ENCODE measurements at places on chromosomes 11 and 22. TPM values are rescaled to one million over a fixed set of nuclear protein-coding genes. Genes with fewer than 3 reads are reported as not detected.

GRCh38 chr11:64357904-64358535 lies 942 bp upstream of the RPS6KA4 start:
- H3K4me1 ChIP-seq = peaks cover 53% of the 10 kb centered on the region
- H3K4me3 ChIP-seq = peak overlapping the region; percentile 75
- no peaks in the 10 kb centered on the region for H3K27me3 ChIP-seq
- no peaks in the 10 kb centered on the region for H3K36me3 ChIP-seq

- H3K4me3 ChIP-seq = no peak overlapping the region
- H3K27ac ChIP-seq = no peak overlapping the region
- no peak for DNase-seq
- H3K4me1 ChIP-seq = peaks cover 10% of the 10 kb centered on the region
- no peaks in the 10 kb centered on the region for H3K36me3 ChIP-seq
Measured at GRCh38 chr11:64814712-64815187, 4.4 kb upstream of the MEN1 start.

DNA sequence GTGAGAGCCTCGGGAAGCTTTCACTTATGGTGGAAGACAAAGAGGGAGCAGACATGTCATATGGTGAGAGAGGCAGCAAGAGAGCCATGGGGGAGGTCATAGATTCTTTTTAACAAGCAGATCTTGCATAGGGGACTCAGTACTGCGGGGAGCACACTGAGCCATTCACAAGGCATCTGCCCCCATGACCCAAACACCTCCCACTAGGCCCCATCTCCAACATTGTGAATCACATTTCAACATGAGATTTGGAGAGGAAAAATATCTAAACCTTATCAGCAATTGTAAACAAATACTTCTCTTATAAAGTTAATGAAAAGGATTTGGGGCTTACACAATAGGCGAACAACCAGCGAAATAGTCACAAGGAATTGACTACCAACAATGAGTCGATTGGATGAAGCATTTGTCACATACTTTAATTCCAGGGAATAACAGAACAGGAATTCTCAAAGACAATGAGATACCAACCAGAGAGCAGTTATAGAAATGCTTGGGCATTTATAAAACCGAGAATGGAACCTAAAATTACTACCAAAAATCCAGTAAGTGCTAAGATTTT lies 7.3 kb downstream of the DDI1 start:
- peaks cover 1% of the 10 kb centered on the region for H3K36me3 ChIP-seq
- no peak overlapping the region for H3K27ac ChIP-seq
- H3K27me3 ChIP-seq = no peaks in the 10 kb centered on the region
- H3K4me3 ChIP-seq = no peak overlapping the region
- no peaks in the 10 kb centered on the region for H3K4me1 ChIP-seq

- H3K4me3 ChIP-seq = no peak overlapping the region
- H3K4me1 ChIP-seq = no peaks in the 10 kb centered on the region
- no peak overlapping the region for H3K27ac ChIP-seq
- no peak for DNase-seq
Measured at GRCh38 chr22:24845041-24845898, 39.3 kb downstream of the SGSM1 start.

GRCh38 chr11:104830080-104830479 lies 68.2 kb downstream of the CASP12 start:
- no peak overlapping the region for H3K4me3 ChIP-seq
- H3K36me3 ChIP-seq = no peaks in the 10 kb centered on the region
- no peaks in the 10 kb centered on the region for H3K27me3 ChIP-seq
- no peak overlapping the region for H3K27ac ChIP-seq

- no peak for DNase-seq
- H3K27ac ChIP-seq = no peak overlapping the region
- no peaks in the 10 kb centered on the region for H3K36me3 ChIP-seq
Measured at GRCh38 chr11:43928721-43929120, 13.7 kb upstream of the C11orf96 start.

GRCh38 chr11:126591966-126592489 lies 236.5 kb downstream of the ST3GAL4 start:
- no peak overlapping the region for H3K27ac ChIP-seq
- no peaks in the 10 kb centered on the region for H3K27me3 ChIP-seq
- H3K4me1 ChIP-seq = no peaks in the 10 kb centered on the region
- DNase-seq = no peak

The IGSF9B gene
- 87.0 TPM for total RNA-seq

- no peak overlapping the region for H3K27ac ChIP-seq
- H3K4me3 ChIP-seq = no peak overlapping the region
- peaks cover 21% of the 10 kb centered on the region for H3K4me1 ChIP-seq
- no peaks in the 10 kb centered on the region for H3K36me3 ChIP-seq
- H3K27me3 ChIP-seq = no peaks in the 10 kb centered on the region
- no peak for DNase-seq
Measured at GRCh38 chr11:124778281-124778680, 16.2 kb upstream of the ESAM start.

DNA sequence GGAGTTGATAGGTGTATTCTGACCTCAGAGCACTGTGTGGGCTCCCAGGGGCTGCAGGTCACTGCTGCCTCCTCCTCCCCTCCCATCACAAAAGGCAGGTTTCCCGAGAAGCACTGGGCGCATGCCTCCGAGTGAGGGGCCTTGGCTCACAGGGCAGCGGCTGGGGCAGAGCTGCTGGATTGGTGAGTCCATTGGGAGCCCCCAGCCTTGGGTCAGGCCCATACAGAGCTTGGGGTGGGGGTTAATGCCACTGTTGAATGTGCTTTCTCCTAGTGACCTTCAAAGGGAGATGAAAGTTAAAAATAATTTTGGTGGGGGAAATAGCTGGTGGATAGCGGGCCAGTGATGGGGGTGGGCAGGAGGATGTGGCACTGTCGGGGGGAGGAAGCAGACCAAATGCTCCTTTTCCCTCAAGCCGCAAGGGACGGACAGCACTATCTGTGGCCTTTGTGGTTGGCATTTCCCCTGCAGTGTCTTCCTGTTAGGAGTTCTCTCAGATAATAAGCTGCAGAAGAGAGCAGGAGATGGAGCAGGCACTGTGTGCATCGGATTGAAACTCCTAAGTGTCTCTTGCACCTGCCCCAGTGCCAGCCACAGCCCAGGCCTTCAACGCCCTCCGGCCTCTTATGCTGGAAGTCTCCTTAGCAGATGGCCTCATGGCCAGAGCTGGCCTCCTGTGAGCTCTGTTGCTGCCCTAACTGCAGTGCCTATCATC lies 3.2 kb downstream of the TUBA8 start:
- H3K4me1 ChIP-seq = peaks cover 30% of the 10 kb centered on the region
- no peak overlapping the region for H3K4me3 ChIP-seq
- no peak for DNase-seq
- H3K27ac ChIP-seq = no peak overlapping the region
- peaks cover 2% of the 10 kb centered on the region for H3K36me3 ChIP-seq

DNA sequence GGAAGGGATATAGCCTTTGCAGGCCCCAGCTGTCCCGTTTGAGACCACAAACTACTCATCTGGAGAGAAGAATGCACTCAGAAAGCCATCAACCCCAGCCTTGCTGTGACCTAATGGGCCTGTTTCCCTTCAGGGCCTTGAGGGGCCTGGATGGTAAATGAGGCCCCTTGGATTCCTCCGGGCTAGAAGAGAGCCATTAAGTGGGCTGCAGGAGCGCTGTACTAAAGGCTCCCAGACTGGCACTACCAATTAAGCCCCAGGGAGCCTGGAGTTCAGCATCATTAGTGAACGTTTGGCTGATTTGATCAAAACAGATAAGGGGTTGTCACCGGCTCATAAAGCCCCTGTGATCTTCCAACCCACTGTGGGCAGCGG lies 23.0 kb downstream of the CD5 start:
- H3K36me3 ChIP-seq = peaks cover 40% of the 10 kb centered on the region
- peaks cover 30% of the 10 kb centered on the region for H3K4me1 ChIP-seq
- DNase-seq = no peak
- H3K27me3 ChIP-seq = no peaks in the 10 kb centered on the region

GRCh38 chr11:75633409-75634066 lies 35.3 kb downstream of the MAP6 start:
- H3K27ac ChIP-seq = no peak overlapping the region
- H3K4me3 ChIP-seq = no peak overlapping the region
- H3K27me3 ChIP-seq = peaks cover 45% of the 10 kb centered on the region
- no peaks in the 10 kb centered on the region for H3K4me1 ChIP-seq
- H3K36me3 ChIP-seq = no peaks in the 10 kb centered on the region

DNA sequence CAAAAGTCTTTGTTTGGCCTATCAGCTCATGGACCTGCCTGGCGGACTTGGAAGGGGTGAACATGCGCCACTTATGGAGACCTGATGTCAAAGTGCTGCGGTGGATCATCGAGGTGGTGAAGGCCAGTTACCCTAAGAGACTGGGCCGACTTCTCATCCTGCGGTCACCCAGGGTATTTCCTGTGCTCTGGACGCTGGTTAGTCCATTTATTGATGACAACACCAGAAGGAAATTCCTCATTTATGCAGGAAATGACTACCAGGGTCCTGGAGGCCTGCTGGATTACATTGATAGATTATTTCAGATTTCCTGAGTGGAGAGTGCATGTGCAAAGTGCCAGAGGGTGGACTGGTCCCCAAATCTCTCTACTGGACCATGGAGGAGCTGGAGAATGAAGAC lies 17.9 kb downstream of the ALKBH3 start:
- H3K4me3 ChIP-seq = no peak overlapping the region
- H3K36me3 ChIP-seq = peaks cover 22% of the 10 kb centered on the region
- H3K27me3 ChIP-seq = no peaks in the 10 kb centered on the region
- H3K27ac ChIP-seq = no peak overlapping the region
- no peak for DNase-seq

GRCh38 chr11:67022341-67022933 lies 497 bp upstream of the SYT12 start:
- H3K27ac ChIP-seq = no peak overlapping the region
- H3K27me3 ChIP-seq = peaks cover 49% of the 10 kb centered on the region
- DNase-seq = no peak
- peaks cover 9% of the 10 kb centered on the region for H3K36me3 ChIP-seq
- peak overlapping the region; percentile 59 for H3K4me3 ChIP-seq
- peaks cover 42% of the 10 kb centered on the region for H3K4me1 ChIP-seq

The OR2AG2 gene
- not detected for total RNA-seq

The ABCC8 gene
- not detected for total RNA-seq

DNA sequence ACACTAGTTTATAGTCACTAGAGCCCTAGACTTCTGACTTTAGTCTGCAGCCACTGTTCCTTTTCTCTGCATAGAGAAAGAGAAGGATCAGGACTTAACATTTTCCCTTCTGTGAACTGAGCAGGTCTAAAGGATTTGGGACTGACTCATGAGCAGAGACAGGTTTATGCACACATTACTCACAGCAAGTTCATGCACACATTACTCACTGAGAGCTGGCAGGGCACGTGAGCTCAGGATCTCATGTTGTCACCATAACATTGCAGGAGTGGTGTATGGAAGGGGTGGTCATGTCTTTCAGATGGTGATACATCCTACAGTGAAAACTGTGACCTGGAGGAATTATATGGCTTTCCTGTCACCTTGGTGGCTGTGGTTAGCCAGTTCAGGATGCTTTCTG lies 56.4 kb downstream of the CEP164 start:
- H3K4me1 ChIP-seq = no peaks in the 10 kb centered on the region
- no peaks in the 10 kb centered on the region for H3K36me3 ChIP-seq
- no peak overlapping the region for H3K27ac ChIP-seq
- H3K27me3 ChIP-seq = no peaks in the 10 kb centered on the region
- no peak overlapping the region for H3K4me3 ChIP-seq

DNA sequence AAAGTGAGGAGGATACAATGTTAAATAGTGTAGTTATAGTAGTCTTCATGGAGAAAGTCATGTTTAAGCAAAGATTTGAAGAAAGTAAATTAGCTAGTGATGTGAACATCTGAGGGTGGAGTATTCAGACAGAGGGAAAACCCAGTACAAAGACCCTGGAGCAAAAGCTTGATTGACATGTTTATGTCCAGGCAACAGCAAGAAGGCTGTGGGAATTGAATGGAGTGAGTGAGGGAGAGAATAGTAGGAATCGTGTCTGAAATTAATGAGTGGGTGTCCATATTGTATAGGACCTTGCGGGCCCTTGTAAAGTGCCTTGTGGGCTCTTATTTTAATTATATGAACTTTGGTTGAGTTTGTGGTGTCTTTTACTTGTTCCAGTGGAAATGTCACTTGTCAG lies 424.1 kb upstream of the KIRREL3 start:
- no peaks in the 10 kb centered on the region for H3K27me3 ChIP-seq
- H3K4me1 ChIP-seq = no peaks in the 10 kb centered on the region
- no peak overlapping the region for H3K27ac ChIP-seq
- no peak overlapping the region for H3K4me3 ChIP-seq
